HepG2 (cell line): ENCODE measurements at places on chromosomes 6 and 20.

GRCh38 chr6:127345521-127345920 lies 2.1 kb upstream of the ECHDC1 start:
- no peak for DNase-seq

DNA sequence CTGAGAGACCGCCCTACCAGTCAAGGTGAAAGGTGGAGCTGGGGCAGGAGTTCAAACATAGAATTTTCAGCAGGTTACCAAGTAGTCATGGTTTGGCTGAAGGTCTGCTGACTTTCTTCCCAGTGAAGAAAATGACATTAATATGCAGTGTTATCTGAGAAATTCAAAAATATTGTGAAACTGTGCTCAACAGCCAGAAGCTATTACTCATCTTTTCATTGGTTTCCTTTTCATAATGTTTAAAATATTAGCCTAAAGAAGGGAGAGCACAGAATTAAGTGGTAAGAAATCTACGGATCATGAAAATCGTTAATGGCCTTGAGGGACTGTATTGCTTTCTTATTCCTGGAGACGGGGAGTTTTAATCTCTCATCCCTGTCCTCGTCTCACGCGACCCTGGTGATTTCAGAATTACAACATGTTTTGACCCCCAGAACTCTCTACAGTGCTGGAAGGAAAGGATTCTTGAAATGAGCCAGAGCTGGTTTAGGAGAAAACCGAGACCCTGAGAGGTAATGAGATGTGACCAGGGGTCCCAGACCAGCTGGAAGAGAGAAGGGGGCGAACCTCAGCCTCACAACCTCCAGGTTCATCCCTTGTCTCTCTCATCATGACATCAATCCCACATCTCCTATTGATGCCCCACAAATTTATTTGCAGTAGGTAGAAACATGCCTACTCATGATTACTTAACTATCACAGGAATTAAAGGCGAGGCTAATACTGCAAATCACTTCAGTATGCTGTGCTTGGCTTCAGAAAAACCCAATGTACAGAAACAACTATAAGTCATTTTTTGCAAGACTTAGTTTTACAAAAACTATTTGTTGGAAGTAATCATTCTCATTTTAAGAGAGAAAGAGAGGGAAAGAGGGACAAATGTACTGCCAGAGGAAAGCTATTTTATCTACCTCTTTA lies 209.5 kb downstream of the FNDC1 start:
- no peak for DNase-seq

DNA sequence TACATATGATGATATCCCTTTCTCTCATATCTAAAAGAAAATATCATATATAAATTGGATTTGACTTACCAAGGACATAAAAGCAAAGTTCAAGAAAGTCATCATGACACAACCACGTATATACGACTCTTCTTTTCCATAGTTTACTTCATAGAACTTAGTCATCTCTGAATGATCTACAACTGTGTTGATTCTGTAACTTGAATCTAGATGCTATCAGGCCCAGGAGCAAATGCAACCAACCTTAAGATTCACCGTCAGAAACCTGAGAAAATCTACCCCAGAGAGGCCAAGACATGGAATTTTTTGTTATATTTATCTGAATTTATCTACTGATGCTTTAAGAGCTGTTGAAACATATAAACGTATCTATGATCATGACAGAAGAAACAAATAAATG lies 165.6 kb downstream of the PDE10A start:
- no peak for DNase-seq

GRCh38 chr20:50363027-50363426 lies 147.2 kb upstream of the PTPN1 start:
- no peak for DNase-seq

DNA sequence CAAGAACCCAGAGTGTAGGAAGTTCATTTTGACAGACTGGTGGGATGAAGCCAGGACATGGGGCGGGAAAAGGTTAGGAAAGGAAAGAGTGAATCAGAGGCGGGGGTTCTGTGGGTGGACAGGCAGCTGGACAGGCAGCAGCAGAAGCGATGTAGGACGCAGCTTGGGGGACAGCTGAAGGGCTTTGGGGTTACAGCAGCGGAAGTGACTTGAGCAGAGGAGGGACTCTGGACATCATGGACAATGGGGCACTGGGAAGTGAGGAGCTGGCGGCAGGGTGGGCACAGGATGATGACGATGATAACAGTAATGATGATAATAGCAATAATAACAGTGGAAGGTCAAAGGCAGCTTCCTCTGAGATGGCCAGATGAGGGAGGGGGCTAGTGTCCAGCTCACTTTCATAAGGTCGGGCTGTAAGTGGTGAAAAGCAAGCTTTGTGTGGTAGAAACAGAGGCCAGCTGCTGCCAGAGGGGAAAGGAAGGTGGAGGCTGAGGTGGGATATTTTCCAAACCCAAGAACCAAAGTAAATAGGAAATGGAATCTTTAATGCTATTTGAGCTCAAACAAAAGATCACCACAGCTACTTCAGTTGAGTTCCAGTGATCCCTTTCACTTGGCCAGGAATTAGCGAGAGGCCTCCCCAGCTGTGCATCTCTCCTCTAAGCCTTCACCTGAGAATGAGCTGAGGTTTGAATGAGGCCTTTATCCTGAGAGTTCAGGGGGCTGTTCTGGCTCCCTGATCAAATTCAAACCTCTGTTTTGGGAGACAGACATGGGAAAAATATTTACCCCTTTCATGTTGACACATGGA lies 433.5 kb downstream of the DHX35 start:
- DNase-seq, result no peak

DNA sequence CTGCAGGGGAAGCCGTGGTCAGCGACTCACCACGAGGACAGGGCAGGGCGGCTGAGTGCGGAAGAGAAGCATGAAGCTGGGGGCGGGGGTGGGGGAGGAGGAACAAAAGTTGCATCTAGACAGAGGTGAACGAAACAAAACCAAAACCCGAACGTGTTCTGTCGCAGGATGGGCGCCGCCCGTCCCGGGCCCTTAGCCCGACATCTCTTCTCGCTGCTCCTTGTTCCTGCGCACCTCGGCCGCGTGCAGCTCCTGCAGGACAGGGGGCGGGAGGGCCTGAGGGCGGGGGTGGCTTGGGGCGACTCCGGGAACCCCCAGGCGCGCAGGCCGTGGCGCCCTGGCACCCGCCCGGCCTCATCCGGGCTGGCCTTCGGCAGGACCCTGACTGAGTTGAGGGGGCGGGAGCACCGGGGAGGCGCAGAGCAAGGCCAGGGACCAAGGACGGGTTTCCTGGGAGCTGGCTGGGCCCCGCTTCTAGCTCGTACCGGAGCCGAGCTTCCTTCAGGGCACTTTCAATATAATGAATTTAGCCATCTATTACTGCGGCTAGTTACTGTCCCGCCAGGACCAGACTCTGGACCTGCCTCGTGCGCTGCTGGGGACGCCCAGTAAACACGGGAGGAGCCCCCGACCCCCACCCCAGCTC lies 12.0 kb downstream of the STMN3 start:
- DNase-seq, result no peak

DNA sequence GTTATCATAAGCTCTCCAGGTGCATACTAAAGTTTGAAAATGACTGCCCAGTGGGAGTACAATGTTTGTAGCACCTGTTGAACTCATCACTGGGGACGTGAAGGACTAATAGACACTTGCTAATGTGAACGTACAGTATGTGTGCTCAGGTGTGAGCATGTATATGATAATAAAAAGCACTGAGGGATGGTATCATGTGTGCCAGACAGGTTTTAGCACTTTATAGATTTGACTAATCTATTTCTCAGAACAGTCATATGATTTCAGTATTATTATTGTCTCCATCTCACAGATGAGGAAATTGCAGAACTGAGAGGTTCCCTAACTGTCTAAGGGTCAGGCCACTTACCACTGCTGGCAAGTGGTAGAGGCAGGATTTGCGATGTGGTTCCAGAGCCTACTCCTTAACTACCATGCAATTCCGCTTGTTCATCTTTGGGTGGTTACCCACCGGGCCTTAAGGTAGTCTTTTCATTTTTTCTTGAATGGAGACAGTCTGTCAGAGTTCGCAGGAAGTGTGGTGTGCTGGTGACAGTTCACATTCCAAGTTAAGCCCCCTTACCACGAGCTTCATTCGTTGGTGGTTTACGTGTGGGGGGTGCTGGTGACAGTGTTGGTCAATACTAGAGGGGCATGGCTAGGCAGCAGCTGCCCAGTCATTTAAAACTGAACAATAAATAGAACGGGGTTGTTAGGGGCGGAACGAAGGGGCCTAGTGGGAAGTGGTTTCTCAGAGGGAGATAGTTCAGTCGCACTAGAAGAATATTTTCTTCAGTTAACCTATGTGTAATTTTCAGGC lies 46.8 kb downstream of the RREB1 start:
- no peak for DNase-seq
